ENCODE measurements at places on chromosomes 1 and 21.

- DNase-seq, result no peak
Observed at GRCh38 chr21:29174607-29175013, 44.2 kb downstream of the MAP3K7CL start.

DNA sequence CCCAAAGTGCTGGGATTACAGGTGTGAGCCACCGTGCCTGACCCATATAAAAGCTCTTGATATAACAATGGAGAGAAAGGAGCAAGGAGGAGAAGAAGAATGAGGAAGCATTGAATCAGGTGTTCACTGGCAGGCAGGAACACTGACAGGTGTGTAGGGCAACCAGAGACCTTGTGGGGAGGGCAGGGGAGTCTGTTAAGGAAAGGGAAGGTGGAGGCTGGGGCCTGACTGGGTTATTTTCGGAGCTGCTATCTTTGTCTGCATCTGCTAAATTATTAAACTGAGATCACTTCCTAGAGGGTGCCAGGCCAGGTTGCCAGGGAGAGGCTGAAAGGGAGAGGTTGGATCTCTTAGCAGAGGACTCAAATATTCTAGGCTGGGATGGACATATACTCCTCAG, 6.8 kb upstream of the TRNP1 start:
- no peak for DNase-seq

DNA sequence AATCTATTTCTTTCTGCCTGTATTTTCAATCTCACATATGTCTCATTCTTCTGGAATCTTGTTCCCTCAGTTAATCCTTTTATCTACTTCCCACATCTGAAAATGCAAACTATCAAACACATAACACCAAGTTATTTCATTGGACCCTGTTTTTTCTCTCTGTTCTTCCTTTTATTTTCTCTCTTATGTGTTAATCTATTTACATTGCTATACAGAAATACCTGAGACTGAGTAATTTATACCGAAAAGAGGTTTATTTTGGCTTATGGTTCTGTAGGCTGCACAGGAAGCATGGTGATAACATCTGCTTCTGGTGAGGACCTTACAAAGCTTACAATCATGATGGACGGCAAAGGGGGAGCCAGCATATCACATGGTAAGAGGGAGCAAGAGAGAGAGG, 247.6 kb downstream of the TGFB2 start:
- DNase-seq, result no peak

DNA sequence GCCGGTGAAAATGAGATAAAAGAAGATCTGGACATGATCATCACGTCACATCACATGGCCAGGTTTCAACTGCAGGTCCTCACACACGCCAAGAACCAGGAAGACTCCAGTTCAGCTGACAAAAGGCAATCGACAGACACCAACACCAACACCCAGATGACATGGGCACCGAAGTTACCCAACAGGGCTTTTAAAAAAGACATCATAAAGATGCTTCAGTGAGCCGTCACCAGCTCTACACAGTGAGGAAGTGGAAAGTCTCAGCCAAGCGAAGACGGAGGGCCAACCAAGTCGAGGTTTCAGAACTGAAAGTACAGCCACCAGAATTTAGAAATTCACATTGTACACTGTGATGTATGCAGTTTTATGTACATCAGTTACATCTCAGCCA, 154.3 kb upstream of the COL6A1 start:
- no peak for DNase-seq
